ENCODE measurements at places on chromosomes 1 and 21. TPM values are rescaled to one million over a fixed set of nuclear protein-coding genes. Genes with fewer than 3 reads are reported as not detected.

DNA sequence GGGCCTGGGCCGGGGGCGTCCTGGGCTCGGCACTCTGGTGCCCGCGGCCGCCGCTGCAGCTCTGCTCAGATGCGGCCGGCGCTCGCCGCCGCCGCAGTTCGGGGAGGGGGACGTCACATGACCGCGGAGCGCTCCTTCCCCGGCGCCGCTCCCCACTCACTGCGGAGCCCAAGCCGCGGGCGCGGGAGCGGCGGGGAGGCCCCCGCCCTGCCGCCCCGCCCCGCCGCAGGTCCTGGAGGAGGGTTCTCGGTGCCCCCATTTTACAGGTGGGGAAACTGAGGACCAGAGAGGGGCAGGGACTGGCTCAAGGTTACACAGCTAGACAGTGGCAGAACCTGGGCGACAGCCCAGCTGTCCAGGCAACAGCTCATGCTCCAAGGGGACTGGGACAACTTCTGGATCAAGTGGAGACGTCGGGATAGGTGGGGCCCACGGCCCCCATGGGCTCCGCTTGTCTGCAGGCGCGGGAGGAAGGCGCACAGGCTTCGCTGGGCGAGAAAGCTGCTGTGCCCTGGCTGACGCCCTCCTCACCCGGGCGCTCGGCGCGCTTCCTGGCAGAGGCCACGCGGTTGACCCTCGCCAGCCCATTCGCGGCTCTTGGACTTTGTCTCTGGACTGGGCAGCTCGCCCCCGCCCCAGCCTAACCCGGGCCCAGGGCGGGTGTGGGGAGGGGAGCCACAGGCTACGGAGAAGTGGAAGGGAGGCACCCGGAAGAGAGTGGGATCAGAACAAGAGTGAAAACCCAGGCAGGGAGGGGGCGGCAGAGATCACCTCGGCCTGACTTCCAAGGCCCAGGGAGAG lies at the start of gene RAP1GAP:
RAP1GAP (minus strand) TSS at position 100 of the 801 bp plus-strand sequence. CDS start 49,325 bp downstream, outside the sequence.
- ATAC-seq: peak; percentile 81

GRCh38 chr1:17207966-17208418 lies 3.1 kb downstream of the PADI1 start:
- peak; percentile 97 for ATAC-seq

DNA sequence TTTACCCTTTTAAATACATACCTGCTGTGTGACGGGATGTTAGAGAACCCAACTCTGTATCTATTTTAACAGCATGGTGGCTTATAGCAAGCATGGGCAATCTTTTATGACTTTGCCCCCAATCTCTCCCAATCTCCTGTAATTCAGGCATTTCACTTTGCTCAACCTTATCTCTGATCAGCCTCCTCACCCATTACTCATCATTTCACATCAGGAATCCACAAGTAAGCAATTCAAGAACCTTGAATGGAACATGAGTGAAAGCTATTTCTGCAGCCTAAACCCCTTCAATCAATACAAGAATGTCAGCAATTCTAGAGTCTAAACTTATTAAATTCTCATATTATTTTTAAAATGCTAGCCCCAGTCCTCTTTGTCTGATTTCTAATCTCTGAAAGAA lies 199.8 kb downstream of the ST6GALNAC3 start:
- no peak for ATAC-seq

GRCh38 chr21:34818662-34819158 lies 149.9 kb downstream of the CLIC6 start:
- ATAC-seq: no peak

- ATAC-seq: no peak
Measured at GRCh38 chr1:230262867-230263567, 163.1 kb downstream of the PGBD5 start.

DNA sequence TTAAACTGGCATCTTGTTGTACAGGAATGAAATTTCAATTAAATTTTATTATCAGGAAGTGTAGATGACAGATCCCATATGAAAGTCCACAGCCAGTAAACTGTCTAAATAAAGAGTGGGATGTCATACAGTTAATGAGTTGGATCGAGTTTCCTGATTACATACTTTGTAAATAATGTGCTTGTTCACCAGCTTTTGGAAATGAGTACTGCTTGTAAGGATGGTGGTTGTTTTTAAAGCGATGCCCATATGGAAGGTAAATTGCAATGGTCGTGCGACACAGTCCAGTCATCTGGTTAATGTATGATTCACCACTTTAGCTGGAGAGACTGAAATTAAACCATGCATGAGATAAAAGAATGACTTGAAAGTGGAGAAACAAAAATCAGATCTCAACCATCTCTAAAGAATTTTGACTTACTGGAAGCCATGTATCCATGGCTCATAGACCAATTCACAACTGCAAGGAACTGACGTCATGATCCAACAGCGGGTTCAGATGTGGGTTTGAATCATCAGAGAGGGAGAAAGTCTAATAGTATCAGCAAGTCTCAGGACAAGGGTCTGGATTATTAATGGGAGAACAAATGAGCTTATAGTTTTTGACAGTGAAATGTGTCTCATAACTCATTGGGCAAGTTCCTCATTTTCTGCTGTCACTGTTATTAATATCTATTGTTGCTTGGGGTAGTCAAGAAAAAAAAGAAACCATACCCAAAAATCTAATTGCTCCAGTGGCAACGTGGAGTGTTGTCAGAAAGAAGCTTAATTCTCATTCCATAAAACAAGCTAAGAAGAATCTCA lies 49.0 kb downstream of the MAP10 start:
- peak; percentile 66 for ATAC-seq

- ATAC-seq: peak; percentile 72
Measured at GRCh38 chr1:92968138-92969032, 7.1 kb upstream of the DIPK1A start.

DNA sequence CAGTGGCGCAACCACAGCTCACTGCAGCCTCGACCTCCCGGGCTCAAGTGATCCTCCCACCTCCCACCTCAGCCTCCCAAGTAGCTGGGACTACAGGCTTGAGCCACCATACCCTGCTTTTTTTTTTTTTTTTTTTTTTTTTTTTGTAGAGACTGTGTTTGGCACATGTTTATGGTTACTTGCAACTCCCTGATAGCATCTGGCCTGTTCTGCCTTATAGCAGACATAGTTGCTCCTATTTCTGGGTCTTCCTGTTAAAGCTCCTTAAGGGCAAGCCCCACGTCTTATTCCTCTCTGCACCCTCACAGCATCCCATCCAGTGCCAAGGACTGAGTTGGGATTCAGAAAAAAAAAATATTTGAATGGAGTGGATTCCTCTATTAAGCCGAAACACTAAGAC lies 17.1 kb upstream of the CNR2 start:
- ATAC-seq: no peak

- no peak for ATAC-seq
Measured at GRCh38 chr1:219505886-219506285, 107.0 kb downstream of the ZC3H11B start.

DNA sequence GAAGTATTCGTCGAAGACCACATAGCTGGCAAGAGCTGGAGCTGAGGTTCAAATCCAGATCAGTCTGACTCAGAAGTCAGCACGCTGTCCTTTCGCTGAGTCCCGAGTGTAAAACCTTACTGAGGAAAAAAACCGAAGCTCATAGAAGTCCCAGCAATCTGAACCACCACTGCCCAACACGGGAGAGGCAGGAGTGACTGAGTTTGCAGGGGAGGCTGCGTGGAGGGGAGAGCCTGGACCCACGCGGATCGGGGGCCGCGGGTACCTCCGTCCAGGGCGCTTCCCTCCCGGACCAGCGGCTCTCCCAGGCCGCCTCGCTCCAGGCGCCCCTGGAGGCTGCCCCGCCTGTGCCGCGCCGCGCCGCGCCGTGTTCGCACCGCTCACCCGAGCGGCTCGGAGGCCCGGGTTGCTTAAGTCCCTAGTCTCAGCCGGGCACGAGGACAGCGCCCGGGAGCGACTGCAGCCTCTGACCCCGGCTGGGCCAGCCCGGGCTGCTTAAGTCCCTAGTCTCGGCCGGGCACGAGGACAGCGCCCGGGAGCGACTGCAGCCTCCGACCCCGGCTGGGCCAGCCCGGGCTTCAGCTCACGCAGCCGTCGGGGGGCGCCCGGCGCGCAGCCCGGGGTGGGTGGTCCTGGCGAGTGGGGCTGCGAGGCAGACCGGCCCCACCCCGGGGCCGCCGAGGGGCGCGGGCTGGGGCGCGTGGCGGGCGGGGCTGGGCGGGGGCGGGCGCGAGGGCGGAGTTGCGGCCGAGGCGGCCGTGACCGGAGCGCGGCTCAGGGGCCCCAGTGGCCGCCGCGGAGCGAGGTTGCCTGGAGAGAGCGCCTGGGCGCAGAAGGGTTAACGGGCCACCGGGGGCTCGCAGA lies at the start of gene ADAMTSL4:
ADAMTSL4 (plus strand) TSS at position 777 of the 864 bp plus-strand sequence. CDS start 2,881 bp downstream, outside the sequence.
- ATAC-seq: peak; percentile 76

DNA sequence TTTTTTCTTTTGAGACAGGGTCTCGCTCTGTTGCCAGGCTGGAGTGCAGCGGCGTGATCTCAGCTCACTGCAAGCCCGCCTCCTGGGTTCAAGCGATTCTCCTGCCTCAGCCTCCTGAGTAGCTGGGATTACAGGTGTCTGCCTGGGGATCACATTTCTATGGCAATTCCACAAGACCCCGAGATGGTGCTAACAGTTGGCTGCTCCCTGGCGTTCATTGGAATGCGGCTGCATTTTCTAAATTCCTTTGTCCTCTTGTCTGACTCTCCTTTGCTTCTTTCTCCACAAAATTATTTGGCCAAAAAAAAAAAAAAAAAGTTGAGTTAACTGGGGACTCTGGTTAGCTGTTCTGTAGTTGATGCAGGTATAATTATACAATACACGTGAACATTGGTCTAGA lies 176.4 kb downstream of the ETS2 start:
- no peak for ATAC-seq

GRCh38 chr1:155195201-155196102 lies 12.2 kb downstream of the THBS3 start:
- no peak for ATAC-seq

DNA sequence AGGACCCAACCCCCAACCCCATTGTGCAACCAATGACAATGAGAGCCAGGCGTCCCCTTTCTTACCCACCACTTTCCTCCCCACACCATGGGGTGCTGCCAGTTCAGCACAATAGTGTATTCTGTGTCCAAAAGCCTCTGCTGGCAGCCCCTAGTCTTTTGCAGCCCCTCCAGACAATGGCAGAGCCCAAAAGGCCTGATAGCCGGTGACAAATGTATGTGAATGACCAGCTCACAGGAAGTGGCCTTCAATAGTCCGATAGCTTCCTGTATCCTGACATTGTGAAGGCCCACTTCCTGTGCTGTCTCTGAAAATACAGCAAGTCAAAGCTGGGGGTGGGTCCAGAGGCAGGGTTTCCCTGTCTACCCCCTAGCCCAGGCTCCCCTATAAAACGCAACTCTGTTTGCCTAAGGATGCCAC lies 16.6 kb downstream of the SMIM12 start:
- ATAC-seq: no peak

DNA sequence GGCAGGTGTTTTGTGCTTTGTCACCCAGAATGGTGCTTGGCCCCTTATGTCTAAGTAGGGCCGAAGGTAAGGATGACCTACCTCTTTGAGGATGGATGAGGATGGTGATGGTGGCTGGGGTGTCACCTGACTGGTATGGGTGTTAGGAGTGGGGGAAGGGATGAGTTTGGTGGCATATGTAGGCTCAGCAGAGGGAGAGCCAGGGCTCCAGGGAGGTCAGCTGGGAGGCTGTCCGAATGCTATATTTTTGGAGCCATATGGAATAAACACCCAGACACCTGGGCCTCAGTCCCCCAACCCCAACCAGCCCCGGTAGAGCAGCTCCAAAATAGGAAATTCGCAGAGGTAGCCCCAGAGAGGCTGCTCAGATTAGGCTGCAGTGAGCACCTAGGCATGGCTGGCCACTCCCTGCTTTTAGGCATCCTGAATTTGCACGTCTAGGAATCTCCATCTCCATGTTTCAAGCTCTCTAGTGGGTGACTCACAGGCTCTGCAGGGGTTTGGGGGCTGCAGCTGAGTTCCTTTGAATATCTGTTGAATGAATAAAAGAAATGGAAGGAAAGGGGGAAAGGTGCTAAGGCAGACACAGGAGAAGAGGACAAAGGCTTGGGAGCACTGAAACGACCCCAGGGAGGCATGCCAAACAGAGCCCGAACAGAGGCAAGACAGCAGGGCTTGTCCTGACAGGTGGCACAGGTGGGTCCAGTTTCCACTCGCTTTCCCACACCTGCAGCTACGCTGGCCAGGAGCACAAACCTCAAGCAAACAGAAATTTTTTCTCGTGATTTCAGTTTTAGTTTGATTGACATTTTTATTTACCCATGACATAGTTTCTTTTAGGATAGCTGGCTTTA lies 135.3 kb upstream of the EDN2 start:
- ATAC-seq: no peak

DNA sequence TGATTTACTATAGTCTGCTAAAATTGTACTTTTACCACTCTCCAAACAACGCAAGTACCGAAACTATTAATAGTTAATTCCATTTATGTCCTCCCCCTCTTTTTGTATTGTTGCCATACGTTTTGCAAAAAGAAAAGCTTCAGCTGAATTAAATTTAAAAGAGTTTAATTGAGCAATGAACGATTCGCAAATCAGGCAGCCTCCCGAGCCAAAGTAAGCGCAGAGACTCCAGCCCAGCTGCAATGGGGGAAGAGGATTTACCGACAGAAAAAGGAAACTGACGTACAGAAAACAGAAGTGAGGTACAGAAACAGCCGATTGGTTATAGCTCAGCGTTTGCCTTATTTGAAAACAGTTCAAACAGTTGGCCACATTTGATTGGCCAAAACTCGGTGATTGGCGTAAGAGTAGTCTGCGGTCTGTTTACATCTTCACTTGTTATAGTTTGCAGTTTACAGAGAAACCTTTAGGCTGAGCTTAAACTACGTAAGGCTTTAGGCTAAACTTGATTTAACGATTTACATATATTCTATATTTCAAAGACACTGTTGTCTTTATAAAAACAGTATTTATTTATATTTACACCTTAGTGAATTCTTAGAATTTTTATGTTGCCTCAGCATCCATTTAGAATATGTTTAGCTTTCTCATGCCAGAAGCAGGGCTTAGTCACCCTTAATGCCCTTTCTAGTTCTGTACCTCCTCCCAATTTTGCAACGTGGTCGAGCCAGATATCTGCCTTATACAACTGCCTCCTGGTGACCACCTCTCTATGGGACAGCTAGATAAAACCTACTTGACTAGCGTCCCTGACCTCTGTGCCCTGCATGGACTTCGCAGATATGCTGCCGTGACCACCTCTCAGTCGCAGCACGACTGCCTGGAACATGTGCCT lies 23.8 kb downstream of the CR1 start:
- ATAC-seq: no peak

DNA sequence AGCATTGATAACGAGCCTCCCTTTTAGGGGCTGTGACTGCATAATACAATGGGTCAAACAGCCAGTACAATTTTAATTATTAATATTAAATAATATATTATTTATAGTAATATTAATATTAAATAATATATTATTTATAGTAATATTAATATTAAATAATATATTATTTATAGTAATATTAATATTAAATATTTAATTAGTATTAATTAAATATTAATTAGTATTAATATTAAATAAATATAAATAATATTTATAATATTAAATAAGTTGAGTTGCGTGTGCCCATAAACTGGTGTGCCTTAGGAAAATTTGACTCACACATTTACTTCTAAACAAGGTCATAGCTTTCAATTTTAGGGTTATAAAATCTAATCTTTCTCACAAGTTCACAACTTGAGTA lies 509.3 kb upstream of the RGS18 start:
- no peak for ATAC-seq

DFFB gene
- total RNA-seq: 18.5 TPM

HES5 gene
- total RNA-seq: not detected

RAB25 gene
- total RNA-seq: 0.43 TPM

KLF17 gene
- not detected for total RNA-seq

C1orf115 gene
- 0.40 TPM for total RNA-seq

SLC41A1 gene
- total RNA-seq: 56.8 TPM

SV2A gene
- total RNA-seq: 5.8 TPM

Data from activated T-helper 17 cell treated with anti-CD3 and anti-CD28 coated beads, Interleukin-2, amount 50 U/mL, for 72 hours (primary cell).